NCI-H2107 (cell line): ENCODE measurements at places on chromosomes 12 and 14.

GRCh38 chr12:93166541-93167307, 211.0 kb upstream of the NUDT4 start:
- DNase-seq, result no peak

DNA sequence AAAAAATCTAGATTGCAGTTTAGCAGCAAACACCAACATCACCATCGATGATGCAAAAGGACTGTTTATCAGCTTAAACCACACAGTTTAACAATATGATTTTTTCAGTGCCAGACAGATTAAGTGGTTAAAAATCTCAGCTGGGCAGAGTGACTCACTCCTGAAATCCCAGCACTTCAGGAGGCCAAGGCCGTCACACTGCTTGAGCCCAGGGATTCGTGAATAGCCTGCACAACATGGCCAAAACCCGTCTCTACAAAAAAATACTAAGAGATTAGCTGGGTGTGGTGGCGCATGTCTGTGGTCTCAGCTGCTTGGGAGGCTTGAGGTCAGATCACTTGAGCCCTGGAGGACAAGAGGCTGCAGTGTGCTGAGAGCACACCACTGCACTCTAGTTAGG, 8.9 kb downstream of the RSRC2 start:
- no peak for DNase-seq

DNA sequence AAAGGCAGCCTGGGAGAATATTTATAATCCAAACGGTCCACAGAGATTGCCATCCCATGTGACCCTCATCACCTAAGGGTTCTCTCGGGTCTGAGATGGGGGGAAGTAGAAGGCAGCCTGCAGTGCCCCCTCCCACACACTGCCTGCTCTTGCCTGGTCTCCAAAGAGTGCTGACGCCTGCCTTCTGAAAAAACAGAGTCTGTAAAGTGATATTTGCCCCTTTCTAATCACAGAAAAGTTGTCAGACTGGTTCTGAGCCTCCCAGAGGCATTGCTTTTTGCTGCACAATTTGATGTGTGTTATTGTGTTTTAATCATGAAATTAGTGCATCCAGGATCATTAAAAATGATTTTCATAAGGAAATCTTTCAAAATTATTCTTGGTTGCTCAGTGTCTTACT, 59.2 kb downstream of the TMEM30B start:
- no peak for DNase-seq

DNA sequence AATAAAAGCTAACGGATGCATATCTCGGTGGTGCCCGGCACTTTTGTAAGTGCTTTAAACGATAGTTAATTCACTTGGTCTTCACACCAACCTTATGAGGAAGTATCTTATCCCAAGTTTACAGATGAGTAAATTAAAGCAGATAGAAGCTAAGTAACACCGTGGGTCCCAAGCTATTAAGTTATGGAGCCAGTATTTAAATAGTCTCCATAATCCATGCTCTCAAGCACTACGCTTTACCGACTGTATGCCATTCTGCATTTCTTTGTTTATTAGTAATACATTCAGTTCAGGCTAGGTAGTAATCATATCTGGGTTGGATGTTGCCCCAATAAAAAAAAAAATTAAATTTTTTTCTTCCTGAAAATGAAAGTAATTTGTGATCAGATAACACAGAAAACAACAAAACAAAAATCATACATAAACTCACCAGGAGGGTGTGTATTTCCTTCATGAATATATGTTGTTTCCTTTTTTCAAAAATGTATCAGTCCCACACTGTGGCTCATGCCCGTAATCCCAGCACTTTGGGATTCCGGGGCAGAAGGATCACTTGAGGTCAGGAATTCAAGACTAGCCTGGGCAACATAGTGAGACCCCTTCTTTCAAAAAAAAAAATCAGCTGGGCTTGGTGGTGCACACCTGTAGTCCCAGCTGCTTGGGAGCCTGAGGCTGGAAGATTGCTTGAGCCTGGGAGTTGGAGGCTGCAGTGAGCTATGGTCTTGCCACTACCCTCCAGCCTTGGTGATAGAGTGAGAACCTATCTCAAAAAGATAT, 1.4 kb upstream of the M6PR start:
- DNase-seq, result no peak

DNA sequence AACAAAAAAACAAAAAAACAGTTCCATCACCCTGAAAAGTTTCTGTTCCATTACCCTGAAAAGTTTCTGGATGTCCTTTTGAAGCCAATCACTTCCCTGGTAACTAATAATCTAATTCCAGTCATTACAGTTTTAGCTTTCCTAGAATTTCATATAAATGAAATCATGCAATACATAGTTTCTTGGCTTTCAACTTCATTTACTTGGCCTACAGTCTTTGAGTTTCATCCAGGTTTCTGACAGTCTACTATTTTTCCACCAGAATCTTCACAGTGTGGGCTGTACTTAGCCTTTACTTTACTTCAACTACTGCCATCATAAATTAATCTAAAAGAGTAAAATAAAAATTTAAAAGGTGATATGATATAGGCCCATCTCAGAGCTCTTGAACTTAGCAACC, 55.5 kb downstream of the RPS6KA5 start:
- DNase-seq, result no peak

DNA sequence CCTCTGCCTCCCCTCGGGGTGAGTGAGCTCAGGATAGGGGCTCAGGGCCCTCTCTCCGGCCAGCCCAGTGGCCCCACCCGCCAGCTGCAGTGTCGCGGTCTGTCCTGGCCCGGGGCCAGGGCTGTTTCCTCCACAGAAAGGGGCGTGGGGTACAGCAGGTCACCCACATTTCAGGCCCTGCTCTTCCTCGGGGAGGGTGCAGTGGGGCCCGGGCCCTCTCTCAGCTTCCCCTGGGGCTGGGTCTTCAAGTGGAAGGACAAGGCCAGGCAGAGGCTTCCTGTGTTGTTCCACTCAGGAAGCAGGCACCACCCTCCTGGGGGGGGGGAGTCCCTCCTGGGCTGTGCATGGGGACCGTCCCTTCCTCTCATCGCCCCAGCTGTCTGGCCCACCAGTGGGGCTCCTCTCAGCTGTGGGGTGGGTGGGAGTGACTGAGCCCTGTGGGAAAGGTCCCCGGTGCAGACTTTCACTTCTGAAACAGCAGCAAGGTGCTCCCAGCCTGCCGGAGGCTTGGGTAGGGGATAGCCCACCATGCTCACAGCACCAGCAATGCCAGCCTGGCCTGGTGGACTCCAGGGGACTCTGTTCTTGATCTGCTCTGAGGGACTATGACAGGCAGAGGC, 3.7 kb downstream of the GPR132 start:
- DNase-seq, result no peak

GRCh38 chr12:54028314-54029201, at the start of gene HOXC6:
Gene HOXC6 (plus strand): TSS chr12:54028440. CDS start chr12:54028522, 82 bp downstream.
- no peak for DNase-seq

- DNase-seq, result no peak
Measured at GRCh38 chr14:87076146-87076545, 916.8 kb downstream of the GALC start.

DNA sequence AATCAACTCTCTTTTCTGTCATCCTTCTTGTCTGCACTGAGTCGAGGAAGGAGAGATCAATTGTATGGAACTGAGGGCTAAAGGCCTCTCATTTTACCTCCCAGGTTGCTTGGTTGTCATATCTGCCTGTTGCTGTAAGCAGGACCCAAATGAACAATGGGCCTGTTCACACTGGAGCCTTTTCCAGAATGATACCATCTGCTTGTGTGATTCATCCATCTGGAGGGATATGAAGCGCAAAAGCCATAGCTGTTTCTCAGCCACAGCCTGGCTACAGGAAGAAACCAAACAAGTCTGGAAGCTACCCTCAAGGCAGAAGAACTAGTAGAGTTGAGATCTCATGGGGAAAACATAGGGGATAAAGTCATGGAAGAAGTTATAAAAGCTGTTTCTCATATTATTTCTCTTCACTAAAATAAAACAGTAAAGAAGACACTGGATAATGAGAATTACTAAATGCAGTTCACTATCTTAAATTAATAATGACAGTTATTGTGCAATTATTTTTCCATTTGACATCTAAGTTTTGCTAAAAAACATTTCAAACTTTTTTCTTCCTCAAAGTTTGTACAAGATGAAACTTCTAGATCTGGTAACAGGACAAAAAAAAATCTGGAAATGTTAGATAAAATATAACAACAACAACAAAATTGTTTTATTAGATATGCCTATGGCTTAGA, 106.3 kb downstream of the SPTSSA start:
- DNase-seq, result no peak

- DNase-seq, result no peak
Measured at GRCh38 chr12:12294215-12295005, 27.6 kb upstream of the LRP6 start.

- no peak for DNase-seq
Measured at GRCh38 chr12:41361738-41362137, 173.6 kb downstream of the PDZRN4 start.

DNA sequence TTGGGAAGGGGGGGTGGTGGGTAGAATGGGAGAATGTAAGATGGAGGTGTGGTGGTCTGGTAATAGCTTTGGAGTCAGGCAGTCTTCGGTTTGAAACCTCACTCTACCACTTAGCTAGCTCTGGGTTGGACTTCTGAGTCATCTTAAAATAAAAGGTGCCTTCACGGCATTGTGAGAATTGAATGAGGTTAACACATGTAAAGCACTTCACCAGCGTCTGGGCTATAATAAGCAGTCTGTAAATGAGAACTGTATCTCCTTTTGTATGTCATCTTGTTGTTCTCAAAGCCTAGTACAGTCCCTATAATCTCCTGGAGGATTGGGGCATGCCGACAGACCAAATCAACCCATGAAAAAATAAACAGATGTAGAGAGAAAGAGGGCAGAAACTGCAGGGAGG, 11.2 kb downstream of the C2CD5 start:
- no peak for DNase-seq

DNA sequence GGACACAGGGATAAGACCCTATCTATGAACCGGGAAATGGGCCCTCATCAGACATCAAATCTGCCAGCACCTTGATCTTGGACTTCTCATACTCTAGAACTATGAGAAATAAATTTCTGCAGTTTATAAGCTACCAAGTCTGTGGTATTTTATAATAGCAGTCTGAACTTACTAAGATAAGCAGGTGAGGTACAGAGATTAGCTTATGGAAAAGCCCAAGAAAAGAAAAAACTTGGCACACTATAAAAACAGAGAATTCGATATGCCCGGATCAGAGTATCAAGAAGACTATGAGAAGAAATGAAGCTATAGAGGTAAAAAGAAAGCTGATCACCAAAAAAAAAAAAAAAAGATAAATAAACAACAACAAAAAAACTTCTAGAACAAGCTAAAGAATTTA, 52.6 kb downstream of the EEA1 start:
- DNase-seq, result no peak

- no peak for DNase-seq
Measured at GRCh38 chr12:119925269-119925668, 48.1 kb upstream of the CIT start.

DNA sequence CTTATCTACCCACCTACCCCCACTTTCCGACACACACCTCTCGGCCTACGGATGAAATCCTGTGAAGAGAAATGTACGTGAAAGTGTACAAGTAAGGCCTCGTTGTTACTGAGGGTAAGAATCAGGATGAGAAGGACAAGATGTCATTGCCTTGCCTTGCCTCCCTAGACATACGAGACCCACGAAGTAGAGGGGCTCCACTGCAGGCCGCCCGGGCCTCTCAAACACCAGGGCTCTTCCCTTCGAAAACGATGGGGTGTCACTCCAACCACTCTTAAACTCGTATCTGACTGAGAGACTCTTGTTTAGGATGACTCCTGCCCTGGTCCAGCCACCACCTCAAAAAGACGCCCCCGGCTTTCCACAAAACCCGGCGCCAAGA, 498 bp downstream of the RACGAP1 start:
- no peak for DNase-seq

DNA sequence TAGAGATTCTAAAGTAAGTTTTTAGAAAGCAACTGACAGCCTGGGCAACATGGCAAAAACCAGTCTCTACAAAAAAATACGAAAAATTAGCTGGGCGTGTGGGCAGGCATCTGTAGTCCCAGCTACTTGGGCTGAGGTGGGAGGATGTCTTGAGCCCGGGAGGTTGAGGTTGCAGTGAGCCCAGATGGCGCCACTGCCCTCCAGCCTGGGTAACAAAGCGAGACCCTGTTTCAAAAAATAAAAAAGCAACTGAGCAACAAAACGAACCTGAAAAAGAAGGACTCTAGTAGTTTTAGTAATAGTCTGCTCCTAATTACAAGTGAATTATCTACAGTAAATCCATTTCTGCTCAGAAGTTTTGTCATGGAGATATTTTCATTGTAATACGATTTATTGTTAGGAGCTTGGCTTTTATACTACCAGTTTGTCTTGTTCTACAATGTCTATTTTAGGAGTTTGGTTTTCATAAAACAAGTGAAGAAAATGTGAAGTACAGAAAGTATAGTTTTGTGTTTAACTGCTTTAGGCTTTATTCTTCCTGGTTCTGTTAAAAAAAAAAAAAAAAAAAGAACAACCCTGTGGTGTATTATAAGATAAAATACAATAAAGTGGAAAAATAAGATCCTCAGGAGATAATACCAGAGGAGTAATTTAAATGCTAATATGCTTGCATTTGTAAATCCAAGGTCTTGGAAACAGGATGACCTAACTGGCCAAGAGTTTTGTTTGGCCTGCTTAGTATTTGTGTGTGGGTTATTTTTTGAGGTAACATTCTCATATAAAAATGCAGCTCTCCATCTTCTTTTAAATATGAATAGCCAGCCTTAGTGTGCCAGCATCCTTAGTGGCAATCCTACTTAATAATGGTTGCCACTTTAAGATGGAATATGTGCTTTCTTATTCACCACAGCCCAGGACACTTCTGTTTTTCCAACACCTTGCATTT, 2.8 kb downstream of the TMX1 start:
- DNase-seq, result no peak

- DNase-seq, result peak; percentile 60
Measured at GRCh38 chr12:116703214-116703795, 34.6 kb downstream of the SPRING1 start.

DNA sequence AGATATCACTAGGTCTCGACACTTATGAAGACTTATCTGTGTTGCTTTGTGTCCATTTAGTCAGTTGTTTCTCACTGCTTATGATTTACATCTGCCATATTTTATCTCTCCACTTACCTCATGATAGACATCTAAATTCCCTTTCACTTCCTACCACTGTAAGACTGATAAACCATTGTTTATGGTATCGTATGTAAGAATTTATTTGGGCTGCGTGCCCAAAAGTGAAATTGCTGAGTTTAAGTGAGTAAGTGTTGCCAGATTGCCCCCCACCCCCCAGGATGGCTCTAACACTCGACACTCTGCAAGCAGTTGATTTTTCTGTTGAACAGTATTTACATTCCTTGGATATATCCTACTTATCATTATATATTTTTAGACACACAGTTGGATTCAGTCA, 69.9 kb upstream of the MON2 start:
- no peak for DNase-seq

GRCh38 chr14:100007254-100007653, 58.0 kb upstream of the EVL start:
- DNase-seq, result no peak

- DNase-seq, result no peak
Measured at GRCh38 chr14:74029136-74029535, 10.0 kb downstream of the BBOF1 start.

GRCh38 chr12:99522456-99522855, 125.1 kb upstream of the GARIN6 start:
- no peak for DNase-seq
